ENCODE measurements at places on chromosomes 4 and X.

DNA sequence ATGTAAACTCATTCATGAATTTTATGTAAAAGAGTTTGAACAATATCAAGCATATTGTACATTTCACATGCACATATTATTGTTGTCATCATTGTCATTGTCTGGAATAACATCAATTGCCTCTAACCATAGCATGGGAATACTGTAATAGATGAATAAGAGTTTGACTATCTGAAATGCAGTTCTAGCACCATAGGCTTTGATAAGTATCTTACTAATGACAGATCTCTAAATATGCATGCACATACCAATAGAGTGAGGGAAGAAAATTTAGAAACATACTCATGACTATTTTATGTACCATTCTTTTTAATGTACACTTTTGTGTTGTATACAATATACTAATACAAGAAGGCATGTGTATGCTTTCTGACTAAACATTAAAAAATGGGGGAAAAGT, 161.6 kb upstream of the SPRY1 start:
- DNase-seq = no peak

DNA sequence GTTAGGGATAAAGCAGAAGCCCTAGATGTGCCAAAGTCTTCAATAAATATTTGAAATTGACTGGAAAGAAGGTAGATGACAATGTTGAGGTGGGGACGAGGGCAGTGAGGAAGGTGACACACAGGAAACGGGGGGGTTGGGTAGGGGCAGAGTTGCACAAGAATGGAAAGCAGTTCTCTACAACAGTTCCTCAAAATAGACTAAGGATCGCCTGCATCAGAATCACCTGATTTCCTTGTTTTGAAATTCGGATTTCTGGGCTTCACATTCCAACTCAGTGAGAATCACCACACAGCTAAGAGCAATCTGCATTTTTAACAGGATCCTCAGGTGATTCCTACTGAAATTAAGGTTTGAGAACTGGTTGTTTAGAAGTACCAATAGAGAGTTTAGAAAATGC, 70.6 kb downstream of the ARFIP1 start:
- no peak for DNase-seq

DNA sequence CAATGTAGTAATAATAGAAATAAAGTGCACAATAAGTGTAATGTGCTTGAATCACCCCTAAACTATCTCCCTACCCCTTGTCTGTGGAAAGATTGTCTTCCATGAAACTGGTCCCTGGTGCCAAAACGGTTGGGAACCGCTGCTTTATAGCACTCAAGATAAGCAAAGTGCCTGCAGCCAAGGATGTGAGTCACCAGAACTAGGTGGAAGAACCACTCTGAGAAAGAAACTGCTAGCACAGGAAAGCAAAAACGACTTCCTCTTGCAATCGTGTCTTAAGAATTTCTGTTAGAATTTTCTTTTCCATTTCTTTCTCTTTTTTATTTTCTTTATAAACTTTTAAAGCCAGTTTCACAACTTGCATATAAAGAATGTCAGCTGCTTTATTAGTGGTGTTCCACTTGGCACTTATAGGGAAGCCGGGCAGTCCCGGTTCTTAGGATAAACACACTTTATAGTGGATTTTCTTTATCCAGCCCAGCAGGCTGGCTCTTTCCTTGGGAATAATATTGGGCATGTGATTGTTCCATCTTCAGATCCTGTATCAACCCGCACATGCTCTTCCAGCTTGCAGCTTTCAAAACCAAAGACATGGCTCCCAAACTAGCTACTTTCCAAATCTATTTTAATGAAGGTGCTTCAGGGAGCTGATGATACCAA, 32.3 kb upstream of the CXCL8 start:
- no peak for DNase-seq

DNA sequence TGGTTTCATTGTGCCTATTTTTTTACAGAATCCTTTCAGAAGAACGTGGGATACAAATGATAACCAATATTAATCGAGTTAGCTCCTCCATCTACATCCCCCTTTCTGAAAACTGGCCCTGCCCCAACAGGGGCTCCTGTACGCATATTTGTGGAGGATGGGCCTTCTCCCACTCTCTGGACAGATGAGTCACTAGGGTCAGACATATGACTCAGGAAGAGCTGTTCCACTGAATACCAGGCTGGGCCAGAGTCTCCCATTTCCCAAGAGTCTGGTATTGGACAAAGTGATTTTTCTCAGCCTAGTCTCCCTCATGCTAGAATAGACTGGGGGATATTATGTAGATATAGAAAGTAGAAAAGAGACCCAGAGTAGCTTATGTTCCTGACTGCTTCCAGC, 142.4 kb downstream of the TSPAN5 start:
- no peak for DNase-seq

DNA sequence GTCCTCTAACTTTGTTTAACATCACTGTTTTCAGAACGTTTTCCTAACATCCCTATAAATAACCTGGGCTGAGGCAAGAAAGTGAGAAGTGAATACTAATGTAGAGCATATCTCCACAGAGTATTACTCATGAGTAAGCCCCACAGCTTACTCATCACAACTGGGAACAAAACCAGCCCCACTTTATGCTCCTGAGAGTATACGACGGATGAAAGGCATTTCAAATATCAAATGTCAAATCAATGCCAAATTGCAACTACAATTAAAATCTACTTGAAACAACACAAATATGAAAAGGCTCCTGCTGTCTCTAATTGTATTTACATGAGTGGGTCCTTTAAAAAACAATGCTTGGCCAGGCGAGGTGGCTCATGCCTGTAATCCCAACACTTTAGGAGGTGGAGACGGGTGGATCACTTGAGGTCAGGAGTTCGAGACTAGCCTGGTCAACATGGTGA, 41.2 kb downstream of the SH3RF1 start:
- no peak for DNase-seq

- no peak for DNase-seq
Observed at GRCh38 chrX:123422875-123423274, 238.8 kb downstream of the GRIA3 start.

All from CD8-positive, alpha-beta T cell (primary cell).